ENCODE measurements at places on chromosomes 12 and 14. TPM values are rescaled to one million over a fixed set of nuclear protein-coding genes. Genes with fewer than 3 reads are reported as not detected.

DNA sequence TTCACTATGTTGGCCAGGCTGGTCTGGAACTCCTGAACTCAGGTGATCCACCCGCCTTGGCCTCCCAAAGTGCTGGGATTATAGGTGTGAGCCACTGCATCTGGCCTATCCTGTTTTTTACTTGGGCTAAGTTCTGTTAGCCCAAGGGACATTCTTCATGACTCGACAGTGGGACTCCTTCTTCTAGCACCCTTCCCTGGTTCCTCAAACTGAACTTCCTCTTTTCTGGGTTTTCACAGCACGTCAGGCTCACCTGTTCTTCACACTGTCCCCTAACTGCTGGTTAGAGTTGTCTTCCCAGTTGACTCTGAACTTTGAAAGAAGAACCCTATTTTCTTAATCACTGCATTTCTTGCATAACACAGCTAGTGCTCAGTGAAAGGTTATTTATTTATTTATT lies 22.5 kb downstream of the CABP1 start:
- DNase-seq, result no peak

DNA sequence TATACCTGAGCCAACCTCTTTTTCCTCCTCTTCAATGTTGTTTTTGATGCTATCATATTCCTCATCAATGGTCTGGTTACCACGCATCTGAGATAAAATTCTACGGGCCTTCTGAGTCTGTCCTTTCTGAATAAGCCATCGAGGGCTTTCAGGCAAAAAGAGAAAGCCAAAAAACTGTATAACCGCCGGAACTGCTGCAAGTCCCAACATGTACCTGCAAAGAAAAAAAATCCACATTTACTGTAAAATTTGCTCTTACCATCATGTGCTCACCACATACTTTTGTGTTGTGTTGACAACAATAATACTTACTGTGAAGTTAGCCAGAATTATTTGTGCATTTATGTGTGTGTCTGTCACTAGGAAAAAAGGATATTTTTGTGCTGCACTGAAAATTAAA lies 77.6 kb downstream of the SLC2A13 start:
- no peak for DNase-seq

DNA sequence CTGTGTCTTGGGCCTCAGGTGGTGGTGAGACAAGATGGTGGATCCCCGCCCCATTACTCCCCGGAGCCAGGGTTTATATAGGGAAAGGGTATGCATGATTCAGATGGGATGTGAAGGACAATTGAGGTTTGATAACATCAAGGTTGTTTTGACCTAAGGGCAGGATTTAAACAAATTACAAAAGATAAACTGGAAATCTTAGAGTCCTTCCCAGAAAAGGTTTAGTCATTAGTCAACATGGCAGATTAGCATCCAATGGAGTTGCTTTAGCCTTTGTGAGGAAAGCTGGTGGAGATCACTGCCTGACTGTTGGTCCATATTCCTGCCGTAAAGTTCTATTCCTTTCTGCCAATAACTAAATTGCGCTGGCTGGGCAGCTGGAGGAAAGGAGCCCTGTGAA lies 15.6 kb upstream of the FRMD6 start:
- no peak for DNase-seq

GRCh38 chr14:89251061-89251460 lies 166.0 kb downstream of the FOXN3 start:
- DNase-seq, result no peak

Gene MAP1LC3B2
- 0.82 TPM for total RNA-seq

DNA sequence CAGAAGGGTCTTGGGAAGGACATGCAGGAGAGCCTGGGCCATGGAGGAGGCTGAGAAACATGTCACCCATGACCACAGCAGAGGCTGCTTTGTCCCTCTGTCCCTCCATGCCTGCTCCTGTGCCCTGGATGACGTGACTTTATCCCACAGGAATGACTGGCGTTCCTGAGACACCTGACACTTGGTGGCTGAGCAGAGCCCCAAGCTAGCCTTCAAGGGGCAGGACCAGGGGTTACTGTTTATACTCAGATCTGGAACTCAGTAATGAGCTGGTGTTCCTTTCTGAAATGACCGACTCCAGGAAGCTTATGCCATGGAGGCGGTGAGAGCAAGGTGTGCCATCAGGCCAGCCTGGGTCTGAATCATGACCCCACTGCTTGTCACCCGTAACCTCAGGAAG lies 44.2 kb downstream of the ZFP36L1 start:
- DNase-seq, result no peak

Gene SYT10
- total RNA-seq, result 0.19 TPM

Gene PAX9
- total RNA-seq, result not detected

Gene ANKRD9
- 40.0 TPM for total RNA-seq

DNA sequence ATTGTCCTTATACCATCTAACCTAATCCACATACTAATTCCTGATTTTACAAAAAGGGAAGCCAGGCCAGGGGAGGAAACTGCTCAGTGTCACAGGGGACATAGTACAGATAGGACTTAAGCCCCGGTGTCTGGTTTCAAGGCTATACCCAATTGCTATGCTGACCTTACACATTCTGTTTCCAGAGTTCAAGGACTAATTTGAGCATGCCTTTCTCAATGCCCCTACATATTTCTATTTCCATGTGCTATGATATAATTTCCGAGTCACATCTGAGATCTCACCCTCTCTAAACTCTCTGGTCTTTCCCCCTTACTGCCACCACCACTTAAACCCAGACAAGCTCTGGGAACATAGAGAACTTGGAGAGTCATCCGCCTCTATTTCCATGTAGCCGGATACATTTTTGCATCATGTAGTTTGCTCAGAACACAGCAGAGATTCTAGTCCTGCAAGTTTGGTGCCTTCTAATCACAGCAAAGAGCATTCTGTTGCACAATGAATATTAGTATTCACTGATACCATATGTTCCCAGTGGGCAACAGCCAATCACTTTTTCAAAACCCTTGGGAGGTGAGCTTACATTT lies 34.2 kb downstream of the PPM1H start:
- no peak for DNase-seq

DNA sequence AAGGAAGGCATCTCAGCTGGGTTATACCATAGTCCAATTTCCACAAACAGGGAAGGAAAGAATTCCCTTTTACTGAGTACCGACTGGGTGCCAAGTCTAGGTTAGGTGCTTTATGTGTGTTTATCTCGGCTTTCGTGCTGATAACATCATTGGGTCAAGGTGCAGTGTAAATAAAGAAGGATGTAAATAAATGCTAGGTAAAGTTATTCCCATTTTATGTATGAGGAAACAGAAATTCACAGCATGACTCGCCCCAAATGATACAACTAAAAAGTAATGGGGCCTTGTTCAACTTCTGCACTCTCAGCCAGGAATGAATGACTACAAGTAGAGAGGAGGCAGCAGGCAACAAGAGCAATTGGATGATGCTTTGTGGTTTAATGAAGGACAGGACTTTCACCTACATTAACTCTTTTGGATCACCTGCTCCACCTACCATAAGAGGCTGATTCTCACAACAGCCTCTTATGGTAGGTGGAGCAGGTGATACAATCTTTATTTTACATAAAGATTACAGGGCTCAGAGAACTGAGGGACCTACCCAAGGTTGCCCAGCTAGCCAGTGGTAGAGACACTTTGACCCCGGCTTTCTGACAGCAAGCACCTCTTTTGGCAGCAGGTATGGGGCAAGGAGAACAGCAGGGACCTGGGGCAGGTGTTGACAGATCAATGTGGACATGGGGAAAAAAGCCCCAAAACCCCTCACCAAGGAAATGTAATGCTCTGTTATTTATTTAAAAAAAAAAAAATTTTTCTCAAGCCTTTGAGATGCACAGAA lies 213.4 kb upstream of the NUDT4 start:
- no peak for DNase-seq

GRCh38 chr14:94304243-94304642 lies 11.2 kb upstream of the SERPINA10 start:
- DNase-seq, result no peak

GRCh38 chr12:103881261-103881660 lies 40.2 kb upstream of the NT5DC3 start:
- DNase-seq, result no peak

GRCh38 chr14:44663136-44663535 lies 156.1 kb upstream of the FSCB start:
- no peak for DNase-seq

DNA sequence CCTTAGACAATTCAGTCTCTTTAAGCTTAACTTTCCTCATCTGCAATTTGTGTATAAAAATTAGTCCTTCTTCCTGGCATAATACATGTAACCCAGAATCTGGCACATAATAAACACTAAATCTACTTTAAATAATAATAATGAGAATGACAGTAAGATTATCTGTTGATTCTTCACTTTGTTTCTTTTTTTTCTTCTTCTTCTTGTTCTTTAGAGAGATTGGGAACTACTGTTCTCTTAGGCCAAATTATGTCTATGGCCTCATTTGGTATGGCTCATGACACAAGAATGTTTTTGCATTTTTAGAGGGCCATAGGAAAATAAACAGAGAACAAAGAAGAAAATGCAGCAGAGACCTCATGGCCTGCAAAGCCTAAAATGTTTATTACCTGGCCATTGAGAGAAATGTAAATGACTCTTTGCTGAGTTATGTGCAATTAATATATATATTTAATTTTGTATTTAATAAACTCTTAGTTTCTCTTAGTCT lies 275.8 kb downstream of the SLC6A15 start:
- no peak for DNase-seq

DNA sequence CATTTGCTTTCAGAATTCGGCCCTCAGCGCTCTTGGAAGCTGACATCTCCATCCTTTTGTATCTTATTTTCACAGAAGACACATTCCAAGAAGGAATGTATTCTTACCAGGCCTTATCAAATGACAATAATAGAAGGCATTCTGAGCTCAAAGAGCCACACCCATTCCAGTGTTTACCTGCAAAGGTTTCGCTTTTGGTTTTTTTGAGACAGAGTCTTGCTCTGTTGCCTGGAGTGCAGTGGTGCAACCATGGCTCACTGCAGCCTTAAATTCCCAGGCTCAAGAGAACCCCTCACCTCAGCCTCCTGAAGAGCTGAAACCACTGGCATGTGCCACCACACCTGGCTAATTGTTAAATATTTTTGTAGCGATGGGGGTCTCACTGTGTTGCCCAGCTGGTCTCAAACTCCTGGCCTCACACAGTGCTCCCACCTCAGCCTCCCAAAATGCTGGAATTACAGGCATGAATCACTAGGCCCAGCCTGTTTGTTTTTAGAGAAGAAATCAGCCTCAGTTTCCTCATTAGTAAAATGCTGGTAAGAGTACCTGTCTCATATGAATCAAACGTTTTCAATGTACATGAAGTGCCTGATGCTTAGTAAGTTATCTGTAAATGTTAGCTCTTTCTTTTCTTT lies 69.2 kb downstream of the SLC6A12 start:
- no peak for DNase-seq

Gene SIX1
- 0.44 TPM for total RNA-seq

- DNase-seq, result no peak
Observed at GRCh38 chr12:45350861-45351260, 135.0 kb downstream of the ANO6 start.

DNA sequence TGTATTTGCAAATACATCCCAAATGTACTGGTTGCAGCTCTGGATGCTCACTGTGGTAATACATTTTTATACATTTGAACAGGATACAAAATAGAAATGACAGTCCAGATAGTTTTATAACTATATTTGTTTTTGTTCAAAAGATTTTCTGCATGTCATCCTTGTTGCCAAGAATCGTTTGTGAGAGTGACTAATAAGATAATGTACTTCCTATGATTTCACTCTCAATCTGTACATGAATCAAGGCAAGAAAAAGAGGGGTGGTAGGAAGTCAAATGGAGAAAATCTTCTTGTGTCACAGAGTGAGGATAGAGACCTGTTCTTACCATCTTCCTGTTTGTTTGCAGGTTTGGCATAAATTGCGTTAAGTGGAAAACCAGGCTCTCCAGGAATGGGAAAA lies 13.9 kb downstream of the ARPC3 start:
- DNase-seq, result no peak

DNA sequence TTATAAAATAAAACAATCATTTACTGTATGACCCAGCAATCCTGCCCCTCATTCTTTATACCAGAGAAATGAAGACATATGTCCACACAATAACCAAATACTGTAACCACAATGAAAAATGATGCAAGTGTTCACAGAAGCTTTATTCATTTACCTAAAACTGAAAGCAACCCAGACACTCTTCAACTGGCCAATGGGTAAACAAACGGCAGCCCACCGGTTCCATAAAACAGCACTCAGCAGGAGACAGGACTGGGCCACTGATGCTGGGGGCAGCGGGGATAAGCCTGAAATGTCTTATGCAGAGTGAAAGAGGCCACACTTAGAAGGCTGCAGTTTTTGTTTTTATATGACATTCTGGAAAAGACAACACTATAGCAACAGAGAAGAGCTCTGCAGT lies 15.1 kb downstream of the DDX51 start:
- no peak for DNase-seq

DNA sequence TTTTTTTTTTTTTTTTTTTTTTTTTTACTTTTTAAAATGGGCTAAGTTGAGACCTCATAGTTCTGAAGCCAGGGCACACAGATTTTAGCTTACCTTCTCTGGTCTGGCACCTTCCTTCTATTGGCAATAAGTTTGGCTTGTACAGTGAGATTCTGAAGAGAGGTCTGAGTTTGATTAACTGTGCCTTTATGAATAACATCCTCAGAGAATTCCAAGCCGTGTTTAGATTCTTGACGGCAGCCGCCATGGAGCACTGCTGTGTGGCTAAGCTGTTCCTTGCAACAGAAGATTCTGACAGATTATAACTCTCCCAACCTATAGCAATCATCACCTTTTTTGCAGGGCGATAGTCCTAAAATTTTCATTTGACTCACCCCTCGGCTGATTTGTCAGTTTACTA lies 354.9 kb upstream of the FAR2 start:
- DNase-seq, result no peak

Gene SERPINA10
- not detected for total RNA-seq

GRCh38 chr12:18970603-18971002 lies 158.9 kb upstream of the PLEKHA5 start:
- DNase-seq, result no peak

DNA sequence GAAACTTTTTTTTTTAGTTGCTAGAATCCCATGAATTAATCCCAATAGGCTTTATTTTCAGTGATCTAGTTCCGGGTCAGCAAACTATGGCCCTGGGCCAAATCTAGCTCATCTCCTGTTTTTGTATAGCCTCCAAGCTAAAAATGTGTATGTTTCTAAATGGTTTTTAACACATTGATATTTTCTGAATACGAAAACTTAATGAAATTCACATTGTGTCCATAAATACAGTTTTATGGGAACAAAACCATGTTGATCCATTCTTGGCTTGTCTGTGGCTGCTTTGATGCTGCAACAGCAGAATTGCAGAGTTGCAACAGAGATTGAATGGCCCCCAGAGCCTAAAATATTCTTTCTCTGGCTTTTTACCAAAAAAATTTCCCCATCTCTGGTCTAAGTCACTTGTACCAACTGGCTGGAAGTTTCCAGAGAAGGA lies 47.5 kb downstream of the ZNF664 start:
- DNase-seq, result no peak

DNA sequence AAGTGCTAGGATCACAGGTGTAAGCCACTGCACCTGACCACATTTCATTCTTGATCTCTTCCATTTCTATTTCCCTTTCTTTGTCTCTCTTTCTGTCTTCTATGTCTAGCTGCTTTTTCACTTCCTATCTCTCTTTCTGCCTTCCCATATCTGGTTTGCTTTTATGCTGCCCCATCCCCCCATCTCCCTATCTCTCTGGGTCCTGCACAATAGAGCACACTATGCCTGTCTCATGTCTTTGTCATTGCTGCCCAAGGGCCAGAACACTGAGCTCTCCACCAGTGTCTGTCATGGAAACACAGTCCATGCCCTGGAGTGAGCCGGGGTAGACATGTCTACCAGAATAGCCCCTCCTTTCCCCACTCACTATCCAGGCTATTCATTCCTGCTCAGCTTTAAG lies 12.3 kb upstream of the RARG start:
- DNase-seq, result no peak

- DNase-seq, result no peak
Observed at GRCh38 chr14:93629643-93630042, 158.6 kb downstream of the PRIMA1 start.
